H1 (cell line): ENCODE measurements at places on chromosomes 16 and 17.

- DNase-seq, result no peak
These were observed 273.9 kb upstream of the MAF start for GRCh38 chr16:79874391-79874790.

DNA sequence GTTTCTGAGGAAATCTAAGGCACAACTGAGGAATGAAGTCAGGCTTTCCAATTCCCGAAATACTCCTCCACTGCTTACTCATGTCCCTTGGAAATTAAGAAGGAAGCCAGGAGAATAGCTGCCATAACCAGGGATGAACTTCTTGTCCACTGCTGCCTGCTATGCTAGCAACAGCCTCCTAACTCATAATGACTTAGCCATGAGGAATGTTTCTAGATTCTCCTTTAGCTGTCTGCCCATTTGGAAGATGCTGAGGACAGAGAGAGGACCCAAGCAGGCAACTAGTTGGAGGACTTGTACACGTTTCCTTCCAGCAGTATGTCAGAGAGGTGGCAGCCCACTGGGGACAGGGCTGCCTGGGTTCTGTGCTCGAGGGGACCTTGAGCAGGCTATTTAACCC lies 939 bp upstream of the CCL2 start:
- DNase-seq, result no peak

- DNase-seq, result no peak
These were observed 1.3 kb downstream of the PEMT start for GRCh38 chr17:17590141-17590751.

- no peak for DNase-seq
These were observed 45.1 kb downstream of the OMG start for GRCh38 chr17:31251970-31252328.

GRCh38 chr17:54451051-54451450 lies 449.6 kb upstream of the TOM1L1 start:
- no peak for DNase-seq

- DNase-seq, result no peak
These were observed 7.6 kb downstream of the KRT24 start for GRCh38 chr17:40695874-40696472.

DNA sequence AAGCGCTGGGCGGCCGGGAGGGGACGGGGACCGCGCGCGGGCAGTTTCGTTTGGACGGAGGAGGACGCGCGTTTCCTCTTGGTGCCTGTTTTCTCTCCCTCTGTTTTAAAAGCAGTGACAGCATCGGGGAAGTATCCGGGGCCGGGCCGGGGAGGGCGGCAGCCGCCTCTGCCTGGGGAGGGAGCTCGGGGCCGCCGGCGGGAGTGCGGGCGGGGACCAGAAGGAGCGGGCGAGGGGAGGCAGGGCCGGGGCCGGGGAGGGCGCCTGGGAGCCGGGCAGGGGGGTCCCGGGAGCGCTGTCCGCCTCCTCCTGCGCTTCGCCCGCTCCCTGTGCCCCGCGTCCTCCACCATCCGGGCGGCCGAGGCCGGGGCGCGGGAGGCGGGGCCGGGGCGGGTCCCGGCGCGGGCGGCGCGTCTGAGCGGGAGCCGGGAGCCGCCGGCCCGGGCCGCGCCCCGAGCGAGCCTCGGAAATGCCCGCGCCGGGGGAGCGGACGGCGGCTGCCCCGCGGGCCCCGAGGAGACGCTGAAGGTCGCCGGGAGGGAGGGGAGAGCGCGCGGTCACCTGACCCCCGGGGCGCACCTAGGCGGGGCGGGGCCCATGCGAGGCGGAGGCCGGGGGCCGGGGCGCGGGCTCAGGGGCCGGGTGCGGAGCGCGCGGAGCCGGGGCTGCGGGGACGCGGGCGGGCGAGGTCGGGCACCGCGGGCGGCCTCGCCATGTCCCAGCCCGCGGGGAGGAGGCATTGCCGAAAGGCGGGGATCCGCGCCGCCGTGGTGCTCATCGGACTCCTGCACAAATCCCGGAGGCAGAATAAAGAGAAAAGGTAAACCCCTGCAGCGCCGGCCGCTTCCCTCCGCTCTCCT lies 57.3 kb downstream of the RAP1GAP2 start:
- DNase-seq, result peak; percentile 76

- no peak for DNase-seq
These were observed 33.1 kb upstream of the PITPNM3 start for GRCh38 chr17:6589266-6589946.
